K562 (cell line): ENCODE measurements at places on chromosomes 13 and 19. TPM values are rescaled to one million over a fixed set of nuclear protein-coding genes. Genes with fewer than 3 reads are reported as not detected.

ASPDH gene
- not detected in 2 replicates for total RNA-seq

DNA sequence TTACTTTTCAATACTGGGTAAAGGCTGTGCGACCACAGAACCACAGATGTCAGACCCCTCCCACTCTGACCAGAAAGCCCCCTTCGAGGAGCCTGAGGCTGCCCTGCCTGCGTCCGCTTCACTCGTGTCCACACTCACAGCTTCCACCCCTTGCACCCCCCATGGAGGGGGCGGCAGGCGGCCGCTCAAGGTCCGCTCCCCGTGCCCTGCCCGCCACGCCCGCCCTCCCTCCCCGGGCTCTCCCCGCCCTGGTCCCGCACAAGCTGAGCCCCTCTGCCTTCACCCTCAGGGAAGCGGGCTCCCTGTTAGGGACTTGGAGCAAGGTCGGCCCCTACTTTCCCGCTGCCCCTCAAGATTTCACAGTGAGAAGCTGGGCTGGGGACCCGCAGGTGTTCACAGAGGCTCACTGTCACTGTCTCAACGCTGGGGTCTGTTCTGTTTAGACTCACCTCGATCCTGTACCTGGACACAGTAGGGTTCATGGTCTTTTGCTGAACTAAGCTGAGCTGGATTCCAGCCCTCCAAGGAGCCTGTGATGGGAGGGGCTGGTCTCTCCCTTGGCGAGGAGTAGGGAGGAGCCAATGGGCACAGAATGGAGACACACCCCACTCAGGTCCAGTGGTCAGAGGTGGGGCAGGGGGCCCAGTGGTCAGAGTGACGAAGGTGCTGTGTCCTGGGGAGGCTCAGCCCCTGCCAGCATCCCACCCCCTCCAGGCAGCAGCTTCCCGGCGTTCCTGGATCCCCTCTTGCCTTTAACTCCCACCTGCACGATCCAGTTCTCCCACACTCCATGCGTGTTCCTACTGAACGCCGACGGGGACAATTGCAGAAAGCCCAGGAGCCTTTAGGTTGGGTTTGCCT lies 69.5 kb downstream of the SPACA7 start:
- H3K4me1 ChIP-seq = peaks cover 7% of the 10 kb centered on the region; the same call in 1 of the 2 replicates
- no peaks in the 10 kb centered on the region for H3K36me3 ChIP-seq
- no peak for DNase-seq
- no peak overlapping the region for H3K4me3 ChIP-seq

- peaks cover 26% of the 10 kb centered on the region for H3K36me3 ChIP-seq
- no peak overlapping the region for H3K4me3 ChIP-seq
- peaks cover 7% of the 10 kb centered on the region; the same call in 2 of the 3 replicates for H3K4me1 ChIP-seq
Measured at GRCh38 chr13:51444922-51445321, 7.9 kb downstream of the INTS6 start.

- H3K4me3 ChIP-seq = no peak overlapping the region
- no peak for DNase-seq
- H3K36me3 ChIP-seq = no peaks in the 10 kb centered on the region
- no peaks in the 10 kb centered on the region for H3K4me1 ChIP-seq
- no peak overlapping the region for H3K27ac ChIP-seq
- H3K27me3 ChIP-seq = no peaks in the 10 kb centered on the region
Measured at GRCh38 chr19:12465211-12465610, 19.4 kb downstream of the ZNF709 start.

ZNF723 gene
- total RNA-seq = not detected in 2 replicates

DNA sequence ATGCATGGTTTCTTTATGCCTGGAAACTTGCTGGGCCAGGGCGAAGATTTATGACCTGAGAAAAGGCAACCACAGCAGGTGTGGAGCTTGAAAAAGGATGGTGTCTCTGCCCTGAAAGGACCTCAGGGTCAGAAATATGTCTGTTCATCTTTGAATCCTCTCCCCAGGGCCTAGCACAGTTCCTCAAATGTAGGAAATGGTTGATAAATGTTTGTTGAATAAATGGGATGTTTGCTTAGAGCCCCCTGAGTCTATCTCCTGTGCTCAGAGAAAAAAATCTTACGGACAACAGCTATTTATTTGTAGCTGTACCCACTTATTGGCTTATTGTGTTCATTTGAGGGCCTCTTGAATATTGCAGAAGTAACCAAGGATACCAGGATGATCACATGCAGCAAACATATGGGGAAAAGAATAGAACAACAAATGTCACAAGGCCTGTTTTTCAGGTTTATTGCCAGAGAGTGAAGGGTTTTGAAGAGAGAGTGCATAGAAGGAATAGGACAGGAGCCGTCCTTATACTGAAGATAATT lies 114.5 kb downstream of the KLF5 start:
- H3K27me3 ChIP-seq = no peaks in the 10 kb centered on the region
- H3K27ac ChIP-seq = no peak overlapping the region
- DNase-seq = no peak
- no peak overlapping the region for H3K4me3 ChIP-seq

GRCh38 chr13:83024955-83025594 lies 857.2 kb downstream of the SLITRK1 start:
- no peaks in the 10 kb centered on the region for H3K36me3 ChIP-seq
- H3K27ac ChIP-seq = no peak overlapping the region
- no peak for DNase-seq

DNA sequence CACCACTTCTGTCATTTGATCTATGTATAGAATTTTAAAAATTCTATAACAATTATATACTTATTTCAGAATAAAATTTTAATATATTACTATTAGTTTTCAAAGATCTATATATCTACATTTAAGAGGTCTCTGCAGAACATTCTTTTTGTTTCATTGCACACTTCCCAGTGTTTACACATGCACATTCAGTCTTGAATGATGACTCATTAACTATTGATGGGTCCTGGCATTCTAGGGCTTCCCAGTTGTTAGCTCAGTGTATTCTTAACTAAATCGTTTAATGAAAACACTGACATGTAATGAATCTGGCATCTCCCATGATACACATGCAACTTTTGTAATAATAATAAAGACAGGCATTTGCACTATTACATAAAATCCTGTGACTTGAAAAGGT lies 324.6 kb downstream of the KLF12 start:
- H3K27ac ChIP-seq = no peak overlapping the region
- H3K27me3 ChIP-seq = no peaks in the 10 kb centered on the region
- H3K4me3 ChIP-seq = no peak overlapping the region
- no peak for DNase-seq

ZNF491 gene
- 0.38 and 0.51 TPM in 2 replicates for total RNA-seq

- DNase-seq = no peak
- H3K4me3 ChIP-seq = no peak overlapping the region
- no peaks in the 10 kb centered on the region for H3K27me3 ChIP-seq
- no peaks in the 10 kb centered on the region for H3K4me1 ChIP-seq
- peaks cover 3% of the 10 kb centered on the region; the same call in 1 of the 3 replicates for H3K36me3 ChIP-seq
Measured at GRCh38 chr13:97387485-97387839, 46.5 kb upstream of the RAP2A start.

DNA sequence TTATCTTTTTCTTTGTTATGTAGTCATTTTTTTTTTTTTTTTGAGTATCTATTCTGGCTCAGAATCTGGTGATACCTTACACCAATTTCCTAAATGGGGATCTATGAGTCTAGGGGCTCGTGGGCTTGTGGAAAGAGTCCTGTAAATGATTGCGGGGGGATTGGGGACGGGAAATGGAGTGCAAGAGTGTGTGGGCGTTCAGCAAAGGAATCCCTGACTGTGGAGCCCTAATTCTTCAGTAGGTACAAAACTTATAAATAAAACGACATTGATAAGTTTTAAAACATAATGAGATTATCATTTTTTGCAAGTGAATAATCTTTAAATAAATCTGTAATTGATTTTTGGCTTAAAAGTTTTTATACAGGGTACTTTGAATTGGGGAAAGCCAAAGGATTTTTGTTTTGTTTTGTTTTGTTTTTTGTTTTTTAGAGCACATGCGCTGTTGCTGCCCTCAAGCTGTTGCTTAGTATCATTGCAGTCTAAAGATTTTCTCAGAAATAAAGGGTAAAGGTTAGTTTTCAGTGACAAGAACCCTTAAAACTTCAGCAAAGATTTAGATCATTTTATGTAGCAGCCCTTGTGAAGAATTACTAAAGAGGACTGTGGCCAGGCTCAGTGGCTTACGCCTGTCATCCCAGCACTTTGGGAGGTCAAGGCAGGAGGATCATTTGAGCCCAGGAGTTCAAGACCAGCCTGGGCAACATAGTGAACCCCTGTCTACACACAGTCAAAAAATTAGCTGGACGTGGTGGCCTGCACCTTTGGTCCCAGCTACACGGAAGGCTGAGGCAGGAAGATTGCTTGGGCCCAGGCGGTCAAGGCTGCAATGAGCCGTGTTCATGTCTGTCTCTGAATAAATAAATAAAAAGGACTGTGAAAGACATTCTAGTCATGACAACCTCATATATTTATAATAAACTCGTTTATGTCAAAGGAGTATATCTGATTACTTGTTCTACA lies 1.7 kb downstream of the ERCC5 start:
- H3K27me3 ChIP-seq = no peaks in the 10 kb centered on the region
- H3K36me3 ChIP-seq = 0 out of 3 replicates have a peak, but pooled peaks cover 2% of the 10 kb centered on the region

CPB2 gene
- total RNA-seq = 0.13 and 0.16 TPM in 2 replicates

ACP4 gene
- total RNA-seq = not detected in 2 replicates

PSG5 gene
- total RNA-seq = not detected in 2 replicates

LRP3 gene
- 0.04 and 0.29 TPM in 2 replicates for total RNA-seq

DNA sequence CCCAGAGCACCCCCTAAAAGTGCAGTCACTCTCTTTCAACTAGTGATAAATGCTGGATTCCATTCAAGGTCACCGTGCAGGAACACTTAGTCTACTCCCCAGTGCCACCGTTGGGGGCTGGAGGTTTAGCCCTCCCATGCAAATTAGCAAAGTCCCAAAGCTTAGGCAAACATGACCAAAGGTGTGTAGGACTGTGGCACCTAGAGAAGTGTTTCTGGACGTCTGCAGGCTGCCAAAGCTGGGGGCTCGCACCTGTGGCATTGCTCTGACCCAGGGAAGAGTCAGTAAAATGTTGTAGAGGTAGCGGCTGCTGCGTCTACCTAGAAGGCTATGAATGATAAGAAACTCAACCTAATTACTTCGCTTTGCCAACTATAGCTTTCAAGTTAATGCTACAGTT lies 13.9 kb downstream of the COL4A1 start:
- peaks cover 9% of the 10 kb centered on the region; the same call in 1 of the 2 replicates for H3K27me3 ChIP-seq
- H3K36me3 ChIP-seq = no peaks in the 10 kb centered on the region

ACTN4 gene
- 362 and 385 TPM in 2 replicates for total RNA-seq

- no peak overlapping the region for H3K4me3 ChIP-seq
- no peaks in the 10 kb centered on the region for H3K36me3 ChIP-seq
- H3K27me3 ChIP-seq = peaks cover 9% of the 10 kb centered on the region
- H3K27ac ChIP-seq = no peak overlapping the region
Measured at GRCh38 chr19:29509456-29509855, 16.3 kb upstream of the VSTM2B start.

ARHGEF7 gene
- total RNA-seq = 26.8 and 31.2 TPM in 2 replicates

DNA sequence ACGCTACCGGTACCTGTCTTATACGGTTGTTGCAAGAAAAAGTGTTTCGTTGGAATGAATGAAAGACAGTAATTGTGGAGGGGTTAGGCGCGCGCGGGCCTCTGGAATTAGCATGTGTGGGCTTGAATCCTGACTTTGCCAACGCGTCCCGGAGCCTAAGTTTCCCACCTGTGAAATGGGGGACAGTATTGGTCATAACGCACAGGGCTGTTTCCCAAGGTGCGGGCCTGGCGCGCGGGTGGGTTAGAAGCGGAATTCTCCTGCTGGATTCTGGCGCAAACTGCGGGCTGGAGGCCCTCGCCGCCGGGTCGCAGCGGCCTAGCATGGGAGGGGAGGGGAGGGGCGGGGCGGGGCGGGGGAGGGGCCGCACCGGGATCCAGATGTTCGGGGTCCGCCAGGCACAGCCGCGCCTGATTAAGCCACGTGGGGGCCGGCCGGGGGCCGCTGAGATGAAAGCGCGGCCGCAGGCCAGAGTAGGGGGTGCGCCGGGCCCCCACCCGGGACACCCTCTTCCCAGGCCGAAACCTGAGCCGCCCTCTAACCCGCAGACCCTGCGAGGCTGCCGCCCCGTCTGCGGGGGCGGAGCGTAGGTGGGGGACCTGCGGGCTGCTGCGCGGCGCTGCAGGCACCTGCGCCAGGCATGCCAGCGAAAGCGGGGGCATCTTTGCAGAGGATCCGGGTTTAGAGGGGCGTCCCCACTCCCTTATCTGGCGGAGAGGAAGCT lies 1.2 kb upstream of the TMEM59L start:
- H3K36me3 ChIP-seq = no peaks in the 10 kb centered on the region
- H3K27ac ChIP-seq = no peak overlapping the region
- no peak for DNase-seq
- no peak overlapping the region for H3K4me3 ChIP-seq

- H3K36me3 ChIP-seq = no peaks in the 10 kb centered on the region; the same call in 2 of the 3 replicates
- H3K4me3 ChIP-seq = peak overlapping the region; percentile 48
- DNase-seq = peak; percentile 92
Measured at GRCh38 chr19:13163609-13164342, 13.6 kb downstream of the IER2 start.

DNA sequence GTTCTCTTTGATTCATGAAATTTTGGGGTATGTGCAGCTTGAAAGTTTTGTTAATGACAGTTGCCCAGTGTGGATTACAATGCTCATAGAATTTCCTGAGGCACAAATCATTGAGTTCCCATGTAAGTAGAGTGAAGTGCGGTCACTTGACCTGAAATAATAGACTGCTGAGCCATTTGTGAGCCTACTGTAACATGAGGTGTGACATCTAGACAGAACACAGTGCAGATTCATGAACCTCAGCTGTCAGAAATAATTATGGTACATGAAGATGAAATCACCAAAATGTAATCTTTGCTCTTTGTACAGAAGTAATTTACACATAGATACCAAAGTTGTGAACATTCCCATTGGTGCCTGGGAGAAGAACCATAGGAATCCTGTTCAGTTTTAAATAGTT lies 84.6 kb downstream of the DHRS12 start:
- H3K27me3 ChIP-seq = no peaks in the 10 kb centered on the region
- H3K4me3 ChIP-seq = no peak overlapping the region
- H3K36me3 ChIP-seq = no peaks in the 10 kb centered on the region
- DNase-seq = no peak
- H3K27ac ChIP-seq = no peak overlapping the region
- H3K4me1 ChIP-seq = no peaks in the 10 kb centered on the region

APOC4 gene
- not detected in 2 replicates for total RNA-seq

GRCh38 chr19:17676295-17676694 lies 11.9 kb downstream of the UNC13A start:
- H3K4me1 ChIP-seq = peaks cover 10% of the 10 kb centered on the region; the same call in 2 of the 3 replicates
- H3K27me3 ChIP-seq = no peaks in the 10 kb centered on the region; the same call in 1 of the 2 replicates
- H3K27ac ChIP-seq = no peak overlapping the region
- no peaks in the 10 kb centered on the region for H3K36me3 ChIP-seq
